ENCODE measurements at places on chromosomes 1 and 21. TPM values are rescaled to one million over a fixed set of nuclear protein-coding genes. Genes with fewer than 3 reads are reported as not detected.

ABCA4 gene
- 1.5 TPM for total RNA-seq

RSPH1 gene
- 12.0 TPM for total RNA-seq

ANKRD34A gene
- total RNA-seq = 0.76 TPM

OR2G6 gene
- total RNA-seq = 0.06 TPM

SCAF4 gene
- 30.6 TPM for total RNA-seq

ADGRL2 gene
- total RNA-seq = 71.2 TPM

PLPPR5 gene
- 0.09 TPM for total RNA-seq

LENEP gene
- total RNA-seq = not detected

LMX1A gene
- not detected for total RNA-seq

GRCh38 chr1:115218034-115218405 lies 120.0 kb downstream of the NGF start:
- no peak for DNase-seq

GRCh38 chr1:172941471-172941870 lies 109.3 kb downstream of the TNFSF18 start:
- DNase-seq = no peak

GRCh38 chr1:109984190-109984455 lies 442 bp upstream of the AHCYL1 start:
- DNase-seq = no peak

GRCh38 chr1:39653546-39654031 lies 14.1 kb upstream of the HEYL start:
- peak; percentile 87 for DNase-seq

DNA sequence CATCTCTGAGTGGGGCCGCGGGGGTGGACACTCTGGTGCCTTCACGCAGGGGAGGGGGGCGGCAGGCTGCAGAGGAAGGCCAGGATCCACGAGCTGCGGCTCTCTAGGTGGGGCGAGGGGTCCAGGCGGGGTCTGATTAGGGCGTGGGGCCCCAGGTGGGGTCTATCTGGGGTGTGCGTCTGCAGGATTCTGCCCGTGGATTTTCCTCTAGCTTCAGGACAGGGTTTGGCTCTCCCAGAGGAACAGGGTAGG lies 6.3 kb downstream of the JMJD4 start:
- no peak for DNase-seq

- no peak for DNase-seq
Observed at GRCh38 chr1:43835082-43836021, 98.2 kb upstream of the ARTN start.

- DNase-seq = no peak
Observed at GRCh38 chr1:116920211-116920610, 10.5 kb downstream of the PTGFRN start.

DNA sequence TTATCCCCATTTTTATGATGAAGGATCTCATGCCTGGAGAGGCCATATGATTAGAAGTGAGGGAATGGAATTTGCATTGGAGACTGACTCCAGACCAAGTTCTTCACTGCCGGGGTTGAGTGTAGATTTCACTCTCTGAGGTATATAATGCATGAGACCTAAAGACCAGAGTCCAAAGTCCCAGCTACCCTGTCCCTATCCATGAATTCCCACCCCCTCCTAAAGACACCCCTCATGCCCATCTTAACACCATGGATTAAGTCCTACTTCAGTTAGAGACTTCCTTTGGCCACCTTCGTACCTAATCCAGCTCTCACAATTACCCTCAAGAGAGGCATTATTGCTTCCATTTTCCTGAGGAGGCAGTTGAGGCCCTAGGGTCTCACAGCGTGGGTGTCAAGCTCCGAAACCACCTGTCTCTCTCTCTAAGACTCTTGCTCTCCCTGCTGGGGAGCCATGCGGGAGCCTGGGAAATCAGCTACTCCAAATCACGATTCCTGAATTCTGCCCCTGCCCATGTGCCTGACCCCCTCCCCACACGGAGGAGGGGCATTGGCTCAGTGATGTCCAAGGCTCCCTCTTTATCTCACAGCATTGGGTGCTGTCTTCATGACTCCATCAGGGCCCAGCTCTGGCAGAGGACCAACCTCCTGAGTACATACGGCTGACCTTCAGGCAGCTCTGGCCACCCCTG lies 11.7 kb upstream of the FOXO6 start:
- DNase-seq = no peak

- DNase-seq = no peak
Observed at GRCh38 chr1:158353303-158354075, at the start of gene CD1E. TSS of gene CD1E (plus strand) at chr1:158353894. CDS start at chr1:158353989, 95 bp downstream.

DNA sequence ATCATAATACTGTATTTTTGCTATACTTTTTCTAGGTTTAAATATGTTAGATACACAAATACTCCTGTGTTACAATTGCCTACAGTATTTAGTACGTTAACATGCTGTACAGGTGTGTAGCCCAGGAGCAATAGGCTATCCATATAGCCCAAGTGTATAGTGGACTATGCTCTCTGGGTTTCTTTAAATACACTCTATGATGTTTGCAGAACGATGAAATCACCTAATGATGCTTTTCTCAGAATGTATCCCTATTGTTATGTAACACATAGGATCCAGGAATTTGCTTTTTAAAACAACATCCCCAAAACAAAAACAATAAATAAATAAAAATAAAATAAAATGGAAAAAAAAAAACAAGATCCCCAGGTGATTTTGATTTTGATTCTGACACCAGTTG lies 18.1 kb upstream of the RBM15 start:
- DNase-seq = no peak

GRCh38 chr21:42370894-42371654 lies 4.7 kb upstream of the TFF1 start:
- DNase-seq = no peak

DNA sequence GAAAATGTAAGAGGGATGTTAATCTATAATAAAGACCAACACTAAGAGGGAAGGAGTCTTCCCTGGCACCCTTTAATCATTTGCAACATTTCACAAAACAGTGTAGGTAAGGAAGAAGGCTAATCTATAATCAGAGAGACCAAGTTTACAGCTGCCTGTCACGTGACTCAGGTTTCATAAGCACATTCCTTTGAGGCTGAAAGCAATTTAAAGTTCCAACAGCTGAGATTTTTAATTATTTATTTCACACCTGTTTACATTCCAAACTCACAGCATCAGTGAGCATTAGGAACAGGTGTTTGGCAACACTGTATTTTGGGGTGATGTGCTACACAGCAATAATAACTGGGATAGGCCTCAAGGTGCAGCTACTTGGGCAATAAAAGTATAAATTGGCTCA lies 75.7 kb upstream of the PGBD5 start:
- DNase-seq = no peak

DNA sequence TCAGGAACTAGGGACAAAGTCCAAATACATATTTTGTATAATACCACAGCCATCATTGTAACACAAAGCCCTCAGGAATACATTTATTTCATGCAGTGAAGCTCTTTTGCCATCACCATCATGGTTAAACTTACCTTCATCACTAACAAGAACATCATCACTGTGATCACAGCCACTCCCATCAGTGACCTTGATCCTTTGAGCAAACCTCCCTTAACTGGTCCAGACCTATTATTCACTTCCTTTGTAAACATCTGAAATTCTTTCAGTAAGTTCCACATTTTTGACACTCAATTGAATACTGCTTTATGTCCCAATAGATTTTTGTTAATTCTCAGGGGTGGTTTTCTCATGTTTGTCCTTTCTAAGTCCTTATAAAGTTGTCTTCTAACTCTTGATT lies 16.2 kb upstream of the KPRP start:
- DNase-seq = no peak

- no peak for DNase-seq
Observed at GRCh38 chr1:224069138-224069537, 44.8 kb upstream of the FBXO28 start.

DNA sequence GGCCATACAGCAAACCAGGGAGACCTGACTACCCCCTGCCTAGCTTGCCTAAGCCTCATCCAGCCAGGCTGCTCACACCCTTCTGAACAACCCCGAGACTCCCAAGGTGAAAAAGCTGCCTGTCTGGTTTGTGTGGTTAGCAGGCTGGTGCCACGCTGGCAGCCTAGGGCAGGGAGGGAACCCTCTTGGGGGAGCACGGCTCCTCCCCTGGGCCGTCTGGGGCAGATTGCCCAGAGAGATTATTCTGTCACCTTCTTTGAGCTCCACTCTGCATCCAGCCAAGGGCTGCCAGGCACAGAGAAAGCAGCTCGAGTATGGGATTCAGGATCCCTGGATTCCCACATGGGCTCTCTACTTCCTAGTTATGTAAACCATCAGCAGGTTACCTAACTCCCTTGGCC lies 27.5 kb upstream of the TCEA3 start:
- peak; percentile 79 for DNase-seq

DNA sequence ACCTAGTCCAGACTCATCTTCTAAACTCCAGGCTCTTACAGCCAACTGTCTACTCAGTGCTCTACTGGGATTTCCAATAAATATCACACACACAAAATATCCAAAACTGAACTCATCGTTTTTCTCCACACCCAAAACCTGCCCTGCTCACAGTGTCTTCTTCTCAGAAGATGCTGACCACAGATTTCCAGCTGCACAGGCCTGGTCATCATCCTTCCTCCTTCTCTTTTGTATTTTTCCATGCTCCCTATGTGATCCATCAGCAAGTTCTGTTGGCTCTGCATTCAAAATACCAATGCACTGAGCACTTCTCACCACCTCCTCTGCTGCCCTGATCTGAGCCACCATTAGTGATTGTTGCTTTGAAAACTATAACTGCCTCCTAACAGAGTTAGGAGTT lies 159.5 kb upstream of the KAZN start:
- no peak for DNase-seq

DNA sequence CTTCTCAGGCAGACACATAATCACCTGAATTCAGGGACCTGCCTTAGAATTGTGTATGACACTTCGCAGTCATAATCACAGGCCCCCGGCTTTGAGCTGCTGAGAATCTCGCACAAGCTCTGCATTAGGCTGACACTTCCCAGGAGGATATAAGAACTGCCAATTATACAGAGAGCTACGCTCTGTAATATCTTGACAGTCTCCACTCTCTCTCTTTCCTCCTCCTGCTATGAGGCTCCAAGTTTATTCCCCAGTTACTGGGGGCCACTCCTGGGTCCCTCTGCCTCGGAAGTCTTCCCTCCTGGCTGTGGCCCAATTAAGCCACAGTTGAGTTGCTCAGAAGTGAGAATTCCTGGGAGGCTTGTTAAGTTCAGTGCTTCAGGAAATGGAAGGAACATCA lies 42.7 kb downstream of the EBNA1BP2 start:
- no peak for DNase-seq

- DNase-seq = no peak
Observed at GRCh38 chr1:236090741-236091147, 25.9 kb upstream of the NID1 start.

DNA sequence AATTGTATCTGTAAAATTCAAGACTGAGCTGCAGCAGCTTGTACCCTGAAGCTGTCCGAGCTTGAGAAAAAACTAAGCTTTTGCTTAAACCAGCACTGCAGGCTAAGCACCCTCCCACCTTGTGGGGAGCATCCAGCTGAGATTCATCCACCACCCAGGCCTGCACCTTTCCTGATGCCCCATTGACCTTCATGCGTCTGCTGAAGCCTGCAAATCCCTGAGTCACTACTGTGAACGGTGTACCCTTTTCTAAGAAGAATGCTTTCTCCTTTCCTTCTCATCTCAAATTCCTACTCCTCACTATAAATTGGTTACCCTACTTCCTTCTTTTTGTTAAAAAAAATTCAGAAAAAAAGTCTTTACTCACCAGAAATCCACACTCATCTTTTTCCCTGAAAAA lies 90.9 kb upstream of the RGS18 start:
- no peak for DNase-seq

- DNase-seq = no peak
Observed at GRCh38 chr1:62870148-62870547, 86.2 kb downstream of the ATG4C start.

All from kidney (tissue), 22 donors.